ENCODE measurements at places on chromosomes 2 and 18.

- no peak for DNase-seq
Observed at GRCh38 chr2:38129481-38129880, 53.5 kb upstream of the CYP1B1 start.

- DNase-seq: no peak
Observed at GRCh38 chr2:48200620-48201293, 294.5 kb upstream of the FBXO11 start.

GRCh38 chr2:40584432-40584831 lies 132.5 kb upstream of the SLC8A1 start:
- DNase-seq: no peak

DNA sequence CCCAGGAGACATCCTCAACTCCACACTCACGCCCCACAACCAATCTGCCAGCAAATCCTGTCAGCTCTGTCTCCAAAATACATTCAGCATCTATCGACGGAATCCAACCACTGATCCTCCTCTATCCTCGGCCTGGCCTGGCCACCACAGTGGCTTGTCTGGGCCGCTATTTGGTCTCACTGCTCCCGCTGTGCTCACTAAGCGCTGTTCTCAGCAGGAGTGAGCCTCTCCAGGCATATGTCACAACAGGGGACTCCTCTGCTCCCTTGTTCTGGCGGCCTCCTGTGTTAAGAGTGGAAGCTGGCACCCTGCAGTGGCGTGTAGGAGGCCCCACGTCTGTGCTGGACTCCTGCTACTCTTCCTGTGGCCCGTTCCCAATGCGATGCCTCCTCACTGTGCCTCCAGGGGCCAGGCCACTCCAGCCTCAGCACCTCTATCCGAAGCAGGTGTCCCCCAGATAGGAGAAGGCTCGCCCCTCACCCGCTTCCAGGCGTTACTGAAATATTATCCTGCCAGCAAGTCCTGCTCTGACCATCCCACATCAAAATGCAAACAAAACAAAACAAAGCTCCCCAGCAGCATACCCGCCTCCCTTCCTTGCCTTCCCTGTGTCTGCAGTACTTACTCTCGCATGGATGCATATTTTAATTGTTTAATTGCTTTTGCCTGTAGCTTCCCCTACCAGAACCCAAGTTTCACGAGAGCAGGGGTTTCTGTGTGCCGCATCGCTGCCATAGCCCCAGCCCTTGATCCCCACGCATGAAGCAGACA lies 39.9 kb downstream of the CENPO start:
- no peak for DNase-seq

DNA sequence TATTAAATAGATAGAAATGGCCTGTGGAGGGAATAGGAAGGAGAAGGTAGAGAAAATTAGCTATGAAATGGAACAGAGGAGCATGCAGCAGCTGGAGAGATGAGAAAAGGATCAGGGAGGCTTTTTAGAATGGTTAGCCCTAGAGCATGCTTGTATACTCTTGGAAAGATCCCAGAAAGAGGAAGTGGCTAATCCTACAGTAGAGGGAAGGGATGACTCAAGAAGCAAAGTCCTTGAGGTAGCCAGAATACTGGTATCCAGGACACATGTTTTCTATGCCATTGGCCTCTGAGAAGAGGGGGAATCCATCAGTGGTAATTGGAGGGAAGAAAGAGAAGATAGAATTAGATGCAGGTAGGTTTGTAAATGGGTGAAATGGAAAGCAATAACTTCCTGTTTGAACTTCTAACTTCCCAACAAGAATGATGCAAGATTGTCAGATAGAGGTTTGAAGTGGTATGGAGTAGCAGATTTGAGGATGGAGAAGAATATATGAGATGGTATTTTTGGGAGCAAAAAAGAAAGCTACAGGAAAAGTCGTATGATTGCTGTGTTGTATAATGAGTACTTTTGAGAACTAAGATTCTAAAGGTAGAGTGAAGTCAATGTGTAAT lies 17.1 kb upstream of the OSBPL6 start:
- DNase-seq: no peak

DNA sequence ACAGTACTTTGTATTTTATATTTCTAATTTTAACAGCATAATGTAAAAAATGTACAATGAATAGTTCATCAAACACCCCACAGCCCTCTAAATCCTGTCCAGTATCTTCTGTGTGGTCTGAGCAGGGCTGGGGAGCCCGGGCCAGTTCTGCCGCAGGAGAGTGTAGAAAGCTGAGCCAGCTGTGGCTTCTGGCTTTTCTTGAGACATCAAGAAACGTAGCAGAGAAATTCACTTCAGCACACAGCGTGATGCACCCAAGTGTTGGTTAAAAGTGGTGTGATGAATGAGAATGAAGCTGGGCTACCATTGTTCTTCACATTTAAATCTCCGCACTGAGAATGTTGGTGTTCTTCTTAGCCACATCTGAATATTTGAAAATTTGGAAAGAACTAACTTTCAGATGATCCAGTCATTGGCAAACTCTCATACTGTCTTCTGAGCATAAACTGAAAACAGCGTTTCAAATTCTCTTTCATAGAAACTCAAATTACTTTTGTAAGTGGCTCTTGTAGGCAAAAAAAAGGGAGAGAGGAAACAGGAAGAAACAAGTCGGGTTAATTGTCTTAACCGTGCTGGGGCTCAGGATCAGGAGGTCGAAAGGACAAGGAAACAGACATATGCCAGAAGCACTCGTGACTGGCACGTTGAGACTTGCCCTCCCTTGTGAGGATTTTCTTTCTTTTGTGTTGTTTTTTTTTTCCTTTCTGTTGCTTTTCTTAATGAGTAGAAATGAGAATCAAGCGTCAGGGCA lies 23.4 kb upstream of the TMEM87B start:
- no peak for DNase-seq

DNA sequence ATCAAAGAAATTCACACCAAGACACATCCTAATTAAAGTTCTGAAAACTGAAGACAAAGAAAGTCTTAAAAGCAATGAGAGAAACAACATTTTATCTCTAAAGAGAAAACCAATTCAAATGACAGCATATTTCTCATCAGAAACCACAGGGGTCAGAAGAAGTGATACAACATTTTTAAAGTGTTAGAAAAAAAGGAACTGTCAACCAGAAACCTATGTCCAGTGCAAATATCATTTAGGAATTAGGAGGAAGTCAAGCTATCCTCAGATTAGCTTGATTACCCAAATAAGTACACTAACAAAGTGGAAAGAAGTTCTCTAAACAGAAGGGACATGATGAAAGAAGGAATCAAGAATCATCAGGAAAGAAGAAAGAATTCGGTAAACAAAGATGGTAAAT lies 59.5 kb upstream of the BCL2L11 start:
- no peak for DNase-seq

Measured in activated CD8-positive, alpha-beta memory T cell treated with anti-CD3 and anti-CD28 coated beads for 1 hour (primary cell).